ENCODE measurements at places on chromosomes 3 and 15.

DNA sequence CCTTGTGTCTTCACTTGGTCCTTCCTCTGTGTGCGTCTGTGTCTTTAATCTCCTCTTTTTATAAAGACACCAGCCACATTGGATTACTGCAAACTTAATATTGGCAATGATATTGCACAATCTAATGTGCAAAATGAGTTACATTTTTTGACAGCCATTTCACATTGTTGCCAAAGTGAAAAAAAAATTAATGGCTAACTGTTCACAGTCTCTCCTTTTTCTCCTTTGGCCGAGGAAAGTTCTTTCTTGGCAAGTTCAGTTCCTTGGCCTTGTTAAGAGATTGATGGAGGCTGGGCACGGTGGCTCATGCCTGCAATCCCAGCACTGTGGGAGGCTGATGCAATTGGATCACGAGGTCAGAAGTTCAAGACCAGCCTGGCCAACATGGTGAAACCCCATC is 62.2 kb upstream of the ZNF280D start:
- DNase-seq, result no peak

- DNase-seq, result no peak
These were observed 32.2 kb downstream of the SLC6A6 start for GRCh38 chr3:14434498-14435151.

DNA sequence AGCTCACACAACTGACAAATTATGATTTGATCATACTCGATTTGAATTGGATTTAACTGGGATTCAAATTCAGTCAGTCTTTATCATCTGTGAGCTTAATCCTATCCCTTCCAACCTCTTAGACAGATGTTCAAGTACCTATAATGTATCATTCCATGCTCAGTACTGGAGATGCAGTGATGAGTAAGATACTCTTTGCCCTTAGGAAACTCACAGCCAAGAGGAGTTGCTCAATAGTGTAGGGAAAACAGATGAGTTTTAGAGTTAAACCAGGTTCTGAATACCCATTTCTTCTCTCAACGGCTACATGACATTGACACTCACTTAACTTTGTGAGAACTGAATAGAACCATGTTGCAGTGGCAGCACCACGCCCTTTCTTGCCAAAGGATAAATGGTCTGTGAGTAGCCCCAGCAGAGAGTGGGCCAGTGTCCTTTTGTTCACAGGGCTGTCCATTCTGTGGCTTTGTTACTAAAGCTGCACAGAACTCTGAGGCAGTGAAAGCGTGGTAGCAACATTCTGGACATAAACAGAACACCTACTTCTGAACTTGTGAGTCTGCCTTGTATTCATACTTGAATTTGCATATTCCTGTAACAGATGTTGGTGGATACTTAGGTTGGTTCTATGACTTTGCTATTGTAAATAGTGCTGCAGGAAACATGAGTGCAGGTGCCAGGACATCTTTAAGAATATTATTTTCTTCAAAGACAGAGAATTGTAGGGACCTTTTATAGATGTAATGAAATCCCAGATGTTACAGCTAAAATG is 91.6 kb downstream of the RASA2 start:
- DNase-seq, result no peak

GRCh38 chr3:65028024-65028423 is 340.2 kb upstream of the ADAMTS9 start:
- DNase-seq, result no peak

DNA sequence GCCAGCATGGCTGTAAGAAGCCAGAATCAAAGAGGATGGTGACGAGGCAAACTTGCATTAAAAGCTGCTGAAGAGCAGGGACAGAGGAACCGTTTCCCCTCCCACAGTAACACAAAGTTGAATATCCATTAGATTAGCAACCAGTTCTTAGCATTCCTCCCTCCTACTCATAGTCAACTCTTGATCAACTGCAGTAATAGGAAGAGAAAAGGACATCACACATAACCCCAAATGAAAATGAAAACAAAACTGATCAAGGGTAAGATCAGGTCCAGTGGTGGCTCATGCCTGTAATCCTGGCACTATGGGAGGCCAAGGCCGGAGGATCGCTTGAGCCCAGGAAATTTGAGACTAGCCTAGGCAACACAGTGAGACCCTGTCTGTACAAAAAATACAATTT is 165.2 kb downstream of the GREM1 start:
- no peak for DNase-seq

- peak; percentile 48 for DNase-seq
These were observed 466 bp downstream of the NFKBIZ start for GRCh38 chr3:101849714-101850245.

GRCh38 chr15:61025781-61026180 is 203.3 kb downstream of the RORA start:
- DNase-seq, result no peak

- DNase-seq, result no peak
These were observed 202.0 kb downstream of the GHSR start for GRCh38 chr3:172246107-172246844.

GRCh38 chr3:44031387-44032380 is 210.0 kb upstream of the TOPAZ1 start:
- no peak for DNase-seq

GRCh38 chr15:88428053-88428452 is 39.1 kb downstream of the MRPL46 start:
- DNase-seq, result no peak

DNA sequence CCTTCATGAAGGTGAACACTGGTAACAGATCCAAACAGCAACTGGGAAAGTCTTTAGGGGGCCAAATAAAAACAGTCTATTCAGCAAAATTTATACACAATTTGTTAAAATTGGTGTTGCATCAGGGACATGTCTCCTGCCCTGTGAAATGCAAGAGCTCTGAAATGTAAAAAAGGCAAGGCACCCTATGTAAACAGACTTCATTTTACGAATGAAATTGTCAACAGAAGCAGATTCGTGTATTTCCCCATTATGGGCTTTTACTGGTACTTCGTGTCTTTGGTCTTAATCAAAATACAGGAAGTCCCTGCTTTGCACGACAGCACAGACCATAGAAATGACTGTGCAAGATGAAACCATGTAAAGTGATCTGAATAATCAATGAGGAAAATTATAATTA is 127.3 kb upstream of the THBS1 start:
- no peak for DNase-seq

DNA sequence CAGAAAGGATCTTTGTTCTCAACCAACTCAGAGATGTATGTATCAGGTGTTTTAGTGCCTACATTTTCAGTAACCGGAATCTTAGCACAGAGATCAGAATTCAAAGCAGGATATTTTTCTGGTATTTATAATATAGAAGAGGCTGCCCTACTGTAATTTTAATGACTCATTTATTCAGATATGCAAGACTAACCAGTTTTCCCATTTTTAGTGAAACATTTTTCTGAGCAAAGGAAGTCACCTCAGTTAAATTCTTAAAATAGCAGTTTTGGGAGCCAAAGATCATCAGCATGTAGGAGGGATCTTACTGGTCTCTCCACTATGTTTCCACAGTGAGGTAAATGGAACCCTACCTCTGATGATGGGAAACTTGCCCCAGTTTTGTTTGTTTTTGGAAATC is 42.0 kb downstream of the SRP14 start:
- no peak for DNase-seq

DNA sequence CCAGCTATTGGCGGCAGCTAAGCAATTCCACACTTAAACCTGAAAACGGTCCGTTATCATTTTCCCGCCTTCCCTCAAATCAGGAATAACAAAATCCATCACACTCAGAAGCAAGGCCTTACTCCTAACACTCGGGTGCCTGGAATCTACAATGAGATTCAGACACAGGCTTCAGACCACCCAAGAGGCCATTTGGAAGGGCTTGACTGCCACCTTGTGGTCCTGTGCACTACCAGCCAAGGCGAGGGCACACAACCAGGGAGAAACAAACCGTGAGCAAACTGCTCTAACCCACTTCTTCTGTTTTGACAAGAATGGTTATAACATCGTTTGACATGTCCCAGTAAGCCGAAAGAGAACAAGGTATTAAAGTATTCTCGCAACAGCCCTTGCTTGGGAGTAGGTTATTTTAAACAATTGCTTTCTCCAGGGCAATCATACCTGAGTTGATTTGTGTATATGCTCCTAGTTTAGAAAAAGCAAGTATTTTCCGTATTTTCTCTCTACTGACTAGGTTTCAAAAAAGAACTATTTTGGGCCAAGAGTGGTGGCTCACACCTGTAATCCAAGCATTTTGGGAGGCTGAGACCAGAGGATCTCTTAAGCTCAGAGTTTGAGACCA is 40.1 kb upstream of the TAFA4 start:
- no peak for DNase-seq

GRCh38 chr3:30503446-30503845 is 103.0 kb upstream of the TGFBR2 start:
- DNase-seq, result no peak

DNA sequence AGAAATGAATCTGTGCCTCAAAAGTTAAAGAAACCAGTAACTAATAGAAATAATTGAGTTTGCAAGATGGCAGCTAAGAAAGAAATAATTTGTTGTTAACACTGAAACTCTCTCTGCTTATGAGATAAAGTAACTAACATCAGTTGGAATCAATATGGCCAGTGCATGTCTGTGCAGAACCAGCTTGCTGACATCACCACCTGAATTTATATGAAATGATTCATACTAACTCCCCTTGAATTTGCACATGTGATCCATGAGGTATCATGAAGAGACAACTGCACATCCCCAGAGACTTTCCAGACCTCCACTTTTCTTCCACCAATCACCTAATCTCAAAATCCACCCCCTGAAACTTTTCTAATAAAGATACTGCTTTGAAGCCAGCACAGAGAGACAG is 10.3 kb upstream of the SLC25A38 start:
- no peak for DNase-seq

DNA sequence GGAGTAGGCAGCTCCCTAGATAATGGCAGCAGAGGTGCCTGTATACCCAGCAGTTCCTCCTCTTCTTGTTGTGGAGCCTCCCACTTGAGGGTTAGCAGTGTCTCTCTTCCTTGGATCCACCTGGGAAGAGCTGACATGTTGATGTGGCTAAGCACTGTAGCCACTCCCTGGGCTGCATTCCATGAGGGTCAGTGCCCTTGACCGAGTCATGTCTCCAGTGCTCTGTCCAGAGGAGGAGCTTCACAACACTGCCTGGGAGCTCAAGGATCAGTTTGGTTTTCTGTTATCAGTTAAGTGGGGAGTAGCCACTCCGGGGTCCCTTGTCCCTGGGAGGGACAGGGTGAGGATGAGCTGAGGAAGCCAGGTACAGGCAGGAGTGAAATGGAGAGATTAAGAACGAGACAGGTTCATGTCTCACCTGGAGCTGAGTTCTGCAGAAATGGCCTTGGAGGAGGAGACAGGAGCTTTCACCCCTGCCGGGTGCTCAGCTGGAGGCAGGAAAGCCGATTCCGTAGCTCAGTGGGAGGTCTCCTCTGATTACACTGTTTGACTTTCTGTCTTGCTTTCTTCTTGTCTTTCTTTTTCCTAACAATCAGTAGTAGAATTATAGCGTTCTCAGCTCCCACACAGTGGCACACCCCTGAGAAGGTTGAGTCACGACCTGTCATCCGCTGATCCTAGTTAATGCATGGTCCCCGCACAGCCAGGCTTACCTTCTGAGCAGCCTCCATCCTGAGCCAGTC is 57.9 kb upstream of the SEC22A start:
- DNase-seq, result peak; percentile 52

DNA sequence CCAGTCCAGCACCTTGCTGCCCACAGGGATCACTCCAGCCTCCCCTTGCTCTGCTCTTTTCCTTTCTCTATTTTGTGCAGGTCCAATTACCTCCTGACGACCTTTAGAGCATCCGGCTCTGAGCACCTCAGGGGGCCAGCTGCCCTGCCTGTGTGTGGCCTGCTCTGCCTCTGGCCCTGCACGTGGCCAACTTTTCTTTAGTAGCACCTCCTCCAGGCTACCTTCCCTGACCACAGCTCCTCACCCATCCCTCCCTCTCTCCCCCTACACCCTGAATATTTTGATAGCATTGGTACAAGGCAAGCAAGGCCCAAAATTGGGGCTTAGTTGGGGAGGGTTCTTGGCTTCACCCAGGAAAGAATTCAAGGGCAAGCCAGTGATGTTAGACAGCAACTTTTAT is 66.9 kb upstream of the PRR20G start:
- DNase-seq, result no peak

- DNase-seq, result no peak
These were observed 29.3 kb upstream of the ST3GAL6 start for GRCh38 chr3:98733812-98734281.

DNA sequence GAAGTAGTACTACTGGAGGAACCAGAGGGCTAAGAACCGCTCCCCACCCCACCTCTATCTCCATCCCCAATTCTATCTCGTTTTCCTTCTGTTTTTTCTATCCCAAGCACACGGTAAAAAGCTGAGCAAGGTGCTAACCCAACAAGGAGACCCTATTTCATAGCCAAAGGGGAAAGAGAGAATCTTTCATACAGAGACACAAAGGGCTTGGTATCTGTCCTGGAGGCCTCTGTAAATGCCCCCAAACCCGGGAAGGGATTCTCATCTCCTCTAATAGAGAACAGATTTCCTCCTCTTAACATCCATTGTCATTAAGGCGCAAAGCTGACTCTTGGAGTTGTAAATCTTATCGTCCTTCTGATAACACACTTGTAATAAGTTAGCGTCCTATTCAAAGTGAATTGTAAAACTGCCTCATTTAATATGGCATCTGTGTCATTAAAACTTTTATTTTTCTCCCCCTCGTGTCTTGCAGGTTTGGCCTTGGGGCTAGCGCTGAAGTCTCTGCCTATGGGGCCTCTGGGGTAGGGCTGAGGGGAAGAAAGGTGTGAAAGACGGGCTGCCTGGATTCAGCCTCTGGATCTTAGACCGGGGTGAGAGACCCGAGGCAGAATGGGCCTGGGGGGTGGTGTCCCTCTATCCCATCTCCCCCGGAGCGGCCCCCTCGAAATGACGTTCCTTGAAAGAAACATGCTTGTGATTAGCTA is 12.1 kb downstream of the NR2F2 start:
- no peak for DNase-seq

DNA sequence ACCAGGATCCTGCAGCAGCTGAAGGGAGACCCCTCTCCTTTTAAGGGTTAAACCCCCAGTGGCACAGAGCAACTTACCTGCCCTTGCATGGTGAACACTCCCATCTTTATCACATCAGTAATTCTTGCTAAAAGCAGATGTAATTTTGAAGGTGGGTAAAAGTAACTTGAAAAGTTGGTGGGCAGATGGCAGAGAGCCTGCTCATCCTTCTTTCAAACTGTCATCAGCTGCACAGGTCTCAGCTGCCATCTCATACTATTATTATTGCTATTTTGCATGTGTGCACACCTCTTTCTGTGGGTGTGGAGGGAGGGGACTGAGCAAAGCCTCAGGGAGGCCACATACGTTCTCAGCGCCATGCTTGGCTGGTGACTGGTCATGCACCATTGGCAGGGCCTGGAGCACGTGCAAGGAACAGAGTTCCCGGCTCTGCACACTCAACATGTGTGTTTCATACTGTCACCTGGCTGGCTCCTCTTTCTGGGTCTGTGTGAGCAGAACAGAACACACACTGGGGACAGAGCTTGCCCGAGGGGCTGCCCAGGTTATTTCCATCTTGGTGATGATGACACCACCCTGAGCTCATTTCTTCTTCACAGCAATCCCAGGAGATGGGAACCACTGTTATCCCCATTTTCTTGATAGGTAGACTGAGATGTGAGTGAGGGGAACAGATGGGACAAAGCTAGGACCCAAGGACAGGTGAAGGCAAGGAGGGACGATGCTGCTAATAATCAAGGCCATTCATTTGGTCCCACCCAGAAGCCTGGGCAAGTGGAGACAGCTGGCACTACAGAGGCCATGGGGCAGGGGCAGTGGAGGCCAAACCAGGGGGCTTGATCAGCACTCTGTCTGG is 95.8 kb upstream of the KLF13 start:
- DNase-seq, result no peak

Measured in NCI-H2171 (cell line).